ENCODE measurements at places on chromosomes 2 and 18.

- no peak for DNase-seq
Observed at GRCh38 chr2:217049422-217049821, 189.6 kb upstream of the TNP1 start.

GRCh38 chr2:120988700-120989511 lies 253.2 kb downstream of the GLI2 start:
- DNase-seq = no peak

DNA sequence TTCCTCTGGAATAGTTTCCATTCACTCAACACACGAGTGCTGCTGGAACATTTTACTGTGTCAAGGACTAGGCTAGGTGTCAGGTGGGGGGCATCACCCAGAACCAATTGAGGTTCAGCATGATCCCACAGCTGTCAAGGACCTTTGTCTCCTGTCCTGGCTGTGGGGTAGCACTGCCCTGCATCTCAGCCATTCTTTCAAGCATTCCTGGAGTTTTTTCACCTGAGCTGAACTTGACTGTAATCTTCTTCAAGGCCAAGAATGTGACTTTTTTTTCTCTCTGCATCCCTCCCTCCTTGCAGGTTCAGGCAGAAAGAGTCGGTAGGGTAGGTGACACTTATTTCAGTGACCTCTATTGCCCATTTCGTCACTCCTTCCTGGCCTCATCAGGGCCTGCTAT lies 3.5 kb downstream of the MAPK4 start:
- no peak for DNase-seq

DNA sequence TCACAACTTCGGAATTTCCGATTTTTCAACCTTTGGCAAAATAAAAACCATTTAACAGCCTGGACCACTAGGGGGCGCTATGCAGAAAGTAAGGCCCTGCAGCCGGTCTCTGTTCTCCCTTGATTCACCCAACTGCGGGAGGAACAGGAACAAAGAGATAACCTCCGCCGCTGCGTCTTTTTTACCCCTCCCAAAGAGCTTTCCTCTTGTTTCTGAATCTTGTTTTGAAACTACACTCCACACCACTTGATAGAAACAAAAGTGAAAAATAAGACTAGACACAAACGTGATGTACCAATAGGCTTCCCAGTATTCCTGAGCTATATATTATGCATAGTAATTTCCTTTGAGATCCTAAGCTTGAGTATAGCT lies 231.2 kb downstream of the MYO3B start:
- peak; percentile 73 for DNase-seq

DNA sequence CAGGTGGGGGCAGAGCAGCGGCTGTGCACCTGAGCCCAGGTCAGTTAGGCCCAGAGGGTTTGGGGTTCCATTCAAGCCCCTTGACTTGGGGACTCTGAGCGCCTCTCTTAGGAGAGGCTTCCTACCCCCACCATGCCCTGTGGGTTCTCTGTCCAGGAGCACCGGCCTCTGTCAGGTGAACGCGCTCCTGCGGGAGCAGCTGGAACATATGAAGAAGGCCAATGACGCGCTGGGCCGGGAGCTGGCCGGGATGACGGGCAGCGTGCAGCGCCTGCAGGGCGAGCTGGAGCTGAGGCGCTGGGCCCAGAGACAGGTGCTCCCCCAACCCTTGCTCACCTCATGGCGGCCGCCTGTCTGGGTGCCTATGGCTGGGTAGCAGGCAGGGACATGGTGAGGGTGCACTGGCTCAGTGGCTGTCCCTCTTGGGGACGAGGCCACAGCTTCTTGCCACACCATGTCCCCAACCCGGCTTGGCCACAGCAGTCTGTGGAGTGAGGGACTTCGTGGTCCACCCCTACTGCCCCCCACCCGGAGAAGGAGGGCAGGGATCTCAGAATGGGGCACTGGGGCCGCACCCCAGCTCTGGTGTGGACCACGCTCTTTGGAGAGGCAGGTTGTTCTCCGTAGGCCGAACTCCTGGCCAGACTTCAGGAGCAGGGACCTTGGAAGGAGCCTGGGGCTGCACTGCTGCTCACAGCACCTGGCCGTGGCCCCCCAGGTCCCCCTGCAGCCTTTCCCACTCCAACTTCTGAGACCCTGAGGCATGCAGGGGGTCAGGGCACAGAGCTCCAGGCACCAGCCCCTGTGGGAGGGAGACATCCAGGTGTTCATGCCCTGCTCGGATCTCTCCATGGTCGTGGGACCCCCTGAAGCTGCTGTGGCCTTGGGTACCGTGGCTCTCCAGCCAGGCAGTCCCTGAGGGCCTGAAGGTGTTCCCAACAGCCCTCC lies 19.7 kb downstream of the CROCC2 start:
- DNase-seq = no peak

DNA sequence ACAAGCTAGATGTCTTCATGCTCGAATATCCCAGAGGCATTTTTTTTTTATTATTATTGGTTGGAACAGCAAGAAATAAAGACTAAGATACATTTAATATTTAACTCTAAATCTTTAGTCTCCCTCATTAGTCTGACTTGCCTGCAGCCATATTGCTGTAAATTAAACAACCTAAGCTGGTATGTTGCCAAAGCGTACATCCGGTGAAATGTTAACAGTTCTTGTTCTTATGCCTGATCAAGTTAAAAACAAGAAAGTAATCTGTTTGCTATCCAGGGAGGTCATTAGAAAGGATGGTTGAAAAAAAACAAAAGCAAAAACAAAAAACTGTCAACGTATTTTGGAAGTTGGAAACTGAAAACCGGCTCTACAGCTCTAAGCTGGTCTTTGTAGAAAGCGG lies 125.9 kb upstream of the NABP1 start:
- no peak for DNase-seq

GRCh38 chr2:60470340-60470739 lies 83.1 kb downstream of the BCL11A start:
- DNase-seq = no peak

DNA sequence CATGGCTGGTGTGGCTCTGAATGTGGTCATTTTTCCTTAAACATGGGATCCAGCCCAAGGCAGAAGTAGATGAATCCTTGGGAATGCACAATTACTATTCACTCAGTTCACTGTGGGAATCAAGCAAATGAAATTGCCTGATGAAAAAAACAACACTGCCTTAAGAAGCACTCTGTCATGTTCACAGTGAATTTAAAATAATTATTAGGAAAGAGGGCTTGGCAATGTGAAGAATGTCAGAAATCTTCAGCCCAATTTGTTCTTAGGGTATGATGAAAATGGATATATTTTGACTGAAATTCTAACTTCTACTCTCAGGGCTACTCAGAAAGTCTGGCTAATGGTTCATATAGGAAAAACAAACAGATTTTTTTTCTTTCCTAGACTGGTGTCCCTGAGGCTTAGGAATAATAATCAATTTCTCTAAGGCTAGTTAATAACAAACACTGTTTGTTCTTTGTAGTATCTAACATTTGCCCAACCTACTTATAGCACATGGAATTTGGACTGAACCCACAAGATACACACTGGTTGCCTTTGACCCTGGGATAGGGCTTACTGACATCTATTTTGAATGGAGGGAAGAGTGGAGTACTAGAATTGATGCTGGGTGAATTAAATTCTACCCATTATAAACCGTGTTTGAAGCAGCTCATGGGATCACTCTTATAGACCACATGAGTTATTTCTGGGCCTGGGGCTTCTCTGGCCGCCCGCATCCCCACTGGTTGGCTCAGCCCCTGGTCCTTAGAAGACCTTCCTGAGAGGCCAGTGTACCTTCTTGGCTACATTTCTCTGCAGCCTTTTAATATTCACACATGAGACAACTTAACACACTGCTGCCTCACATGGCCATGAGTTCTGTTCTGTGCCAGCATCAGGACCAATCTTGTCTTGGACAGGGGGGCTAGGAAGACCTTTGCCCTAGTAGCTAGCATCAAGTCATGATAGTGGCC lies 8.3 kb upstream of the MRPL33 start:
- no peak for DNase-seq

GRCh38 chr2:32851777-32852439 lies 94.8 kb upstream of the LTBP1 start:
- no peak for DNase-seq

- DNase-seq = no peak
Observed at GRCh38 chr2:15666861-15667808, 75.5 kb downstream of the DDX1 start.
